ENCODE measurements at places on chromosomes 12 and 14.

DNA sequence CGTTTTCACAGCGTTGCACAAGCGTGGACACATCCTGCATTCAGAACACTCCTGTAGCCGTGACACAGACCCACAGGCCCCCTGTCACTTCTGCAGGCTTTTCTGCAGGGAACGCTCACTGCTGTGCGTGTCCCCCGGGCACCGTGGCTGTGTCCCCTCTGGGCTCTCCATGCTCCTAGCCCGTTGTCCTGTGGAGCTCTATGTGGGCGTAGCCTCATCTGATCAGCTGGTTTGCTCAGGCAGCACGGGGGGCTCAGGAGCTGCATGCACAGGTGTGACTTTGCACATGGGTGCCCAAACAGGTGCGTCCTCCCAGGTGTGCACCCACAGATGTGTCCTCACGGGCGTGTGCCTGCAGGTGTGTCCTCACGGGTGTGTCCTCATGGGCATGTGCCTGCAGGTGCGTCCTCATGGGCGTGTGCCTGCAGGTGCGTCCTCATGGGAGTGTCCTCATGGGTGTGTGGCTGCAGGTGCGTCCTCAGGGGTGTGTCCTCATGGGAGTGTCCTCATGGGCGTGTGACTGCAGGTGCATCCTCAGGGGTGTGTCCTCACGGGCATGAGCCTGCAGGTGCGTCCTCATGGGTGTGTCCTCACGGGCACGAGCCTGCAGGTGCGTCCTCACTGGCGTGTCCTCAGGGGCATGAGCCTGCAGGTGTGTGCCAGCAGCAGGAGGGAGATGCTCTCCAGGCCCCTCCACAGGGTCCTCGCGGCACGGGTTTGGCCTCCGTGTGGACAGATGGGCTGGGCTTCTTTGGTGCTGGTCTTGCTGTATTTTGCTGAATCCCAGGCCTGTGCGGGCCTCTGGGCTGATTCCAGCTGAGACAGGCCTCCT lies 17.5 kb downstream of the MTA1 start:
- no peak for DNase-seq

- DNase-seq = no peak
These were observed 141.7 kb upstream of the NRXN3 start for GRCh38 chr14:78028471-78028870.

GRCh38 chr14:34554540-34555250 lies 15.2 kb upstream of the EAPP start:
- DNase-seq = no peak

GRCh38 chr14:75340921-75341320 lies 62.3 kb downstream of the FOS start:
- DNase-seq = no peak

Measured in kidney epithelial cell (primary cell).